ENCODE measurements at places on chromosomes 2 and 18. TPM values are rescaled to one million over a fixed set of nuclear protein-coding genes. Genes with fewer than 3 reads are reported as not detected.
A peak's percentile ranks its signal among the peaks of the same experiment; 100 is the strongest.

The PLEKHH2 gene
- total RNA-seq: 37.4 TPM

The NAT8 gene
- total RNA-seq: not detected

The FAM237A gene
- total RNA-seq: not detected

The FAHD2B gene
- 26.1 TPM for total RNA-seq

The ATP6V1C2 gene
- not detected for total RNA-seq

The TMEM131 gene
- total RNA-seq: 46.4 TPM

The LRP2 gene
- not detected for total RNA-seq

The CDH19 gene
- 51.1 TPM for total RNA-seq

The CAPN13 gene
- not detected for total RNA-seq

The SP140L gene
- total RNA-seq: 6.1 TPM

DNA sequence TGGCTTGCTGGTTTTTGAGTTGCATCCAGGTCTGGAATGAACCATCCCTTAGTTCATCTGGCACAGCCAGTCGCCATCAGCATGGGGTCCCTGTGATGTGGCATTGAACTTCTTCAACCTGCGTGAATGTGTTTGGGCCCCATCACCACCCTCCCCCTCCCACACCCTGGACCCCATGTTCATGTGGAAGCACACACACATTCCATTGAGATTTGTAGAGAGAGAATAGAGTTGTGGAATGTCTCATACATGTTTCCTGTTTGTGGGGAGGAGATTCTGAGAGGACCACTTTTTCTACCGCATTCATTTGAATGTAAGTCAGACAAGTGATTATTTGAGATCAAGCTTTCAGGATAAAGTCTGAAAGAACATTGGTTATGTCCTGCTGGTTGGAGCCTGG is 117.6 kb upstream of the EML6 start:
- ATAC-seq: no peak

DNA sequence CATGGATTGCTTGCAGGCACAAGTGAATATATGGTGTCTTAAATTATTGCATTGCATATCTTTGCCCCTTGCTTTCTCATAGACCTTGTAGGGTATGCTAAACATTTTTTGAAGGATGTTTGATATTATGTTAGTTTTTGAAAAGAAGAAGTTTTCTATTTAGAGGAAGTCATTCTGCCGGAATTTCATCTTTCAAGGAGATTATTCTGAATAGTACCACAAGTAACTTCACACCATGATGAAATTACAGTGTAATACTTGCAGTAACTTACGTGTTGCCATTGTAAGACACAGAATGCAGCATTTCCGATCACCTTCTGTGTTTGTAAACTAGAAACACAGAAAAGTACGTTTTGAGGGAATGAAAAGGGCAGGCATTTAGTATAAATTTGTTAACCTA is 71.9 kb downstream of the ACVR2A start:
- ATAC-seq: no peak

- no peak for ATAC-seq
Observed at GRCh38 chr18:70523035-70523791, 234.4 kb downstream of the SOCS6 start.

DNA sequence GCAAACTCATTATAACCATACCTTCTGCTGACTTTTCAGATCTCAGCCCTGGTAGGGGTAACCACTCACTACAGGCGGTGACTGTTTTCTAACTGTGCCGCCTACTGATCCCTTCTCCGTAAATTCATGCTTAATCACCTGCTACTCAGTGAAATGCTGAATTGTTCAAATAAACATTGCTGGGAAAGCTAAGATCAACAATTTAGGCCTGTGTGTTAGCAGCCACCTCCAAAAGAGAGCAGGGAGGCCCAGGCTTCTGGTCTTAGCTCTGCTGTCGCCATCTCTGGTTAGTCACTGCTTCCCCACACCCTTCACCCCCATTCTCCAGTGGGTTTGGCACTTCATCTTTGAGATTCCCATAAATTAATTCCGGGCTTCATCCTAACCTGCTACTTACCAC is 21.8 kb upstream of the NT5C1B start:
- no peak for ATAC-seq

DNA sequence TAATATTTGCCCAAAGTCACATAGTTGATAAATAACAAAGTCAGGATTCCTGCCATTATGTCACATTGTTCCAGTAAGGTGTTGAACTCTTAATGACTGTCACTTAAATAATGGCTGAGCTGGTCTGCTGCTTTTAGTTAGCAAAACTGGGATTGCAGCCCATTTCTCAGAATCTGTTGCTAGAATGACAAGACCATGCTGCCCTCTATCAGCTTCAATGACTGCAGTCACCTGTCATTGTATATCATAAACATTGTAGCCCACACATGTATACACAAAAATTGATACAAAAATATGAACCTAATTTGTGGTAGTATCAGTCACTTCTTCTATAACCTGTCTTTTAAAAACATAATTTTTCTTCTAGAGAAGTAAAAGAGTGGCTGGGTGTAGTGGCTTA is 121.1 kb downstream of the FAM161A start:
- no peak for ATAC-seq

DNA sequence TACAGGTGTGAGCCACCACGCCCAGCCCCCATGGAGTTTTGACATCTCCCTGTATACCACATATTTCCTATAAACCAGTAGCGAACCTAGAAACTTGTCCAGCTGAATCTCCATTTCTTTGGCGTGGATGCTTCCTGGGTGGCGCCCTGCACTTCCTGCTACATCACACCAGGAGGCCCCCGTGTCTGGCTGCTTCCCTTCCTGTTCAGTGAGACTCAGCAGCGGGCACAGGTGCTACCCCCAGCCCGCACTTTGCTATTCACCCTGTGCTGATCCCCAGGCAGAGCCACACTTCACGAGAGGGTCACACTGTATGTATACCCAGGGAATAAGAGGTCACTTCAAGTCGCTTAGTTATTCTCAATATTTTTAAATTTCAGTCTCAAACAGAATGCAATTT is 35.0 kb downstream of the CYP27C1 start:
- ATAC-seq: no peak

GRCh38 chr2:74694281-74694680 is 40.2 kb downstream of the SEMA4F start:
- ATAC-seq: no peak

- ATAC-seq: no peak
Observed at GRCh38 chr2:171187177-171187576, 26.5 kb upstream of the TLK1 start.

- no peak for ATAC-seq
Observed at GRCh38 chr2:158478237-158478636, 21.5 kb downstream of the PKP4 start.

DNA sequence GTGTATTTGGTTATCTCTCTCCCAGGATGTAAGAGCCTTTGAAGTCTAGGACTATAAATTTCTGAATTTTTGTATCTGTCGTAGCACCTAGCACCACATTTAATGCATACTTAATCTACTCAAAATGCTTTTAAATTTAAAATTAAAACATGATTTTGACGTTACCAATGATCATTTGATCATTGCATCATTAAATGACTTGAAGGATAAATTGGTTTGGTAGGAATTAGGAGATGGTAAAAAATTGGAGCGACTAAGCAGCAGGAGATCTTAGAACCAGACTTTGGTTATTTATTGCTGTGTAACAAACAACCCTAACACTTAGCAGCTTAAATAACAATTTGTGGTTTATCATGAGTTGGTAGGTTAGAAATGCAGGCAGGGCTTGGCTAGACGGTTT is 84.9 kb downstream of the MYO3B start:
- ATAC-seq: no peak

DNA sequence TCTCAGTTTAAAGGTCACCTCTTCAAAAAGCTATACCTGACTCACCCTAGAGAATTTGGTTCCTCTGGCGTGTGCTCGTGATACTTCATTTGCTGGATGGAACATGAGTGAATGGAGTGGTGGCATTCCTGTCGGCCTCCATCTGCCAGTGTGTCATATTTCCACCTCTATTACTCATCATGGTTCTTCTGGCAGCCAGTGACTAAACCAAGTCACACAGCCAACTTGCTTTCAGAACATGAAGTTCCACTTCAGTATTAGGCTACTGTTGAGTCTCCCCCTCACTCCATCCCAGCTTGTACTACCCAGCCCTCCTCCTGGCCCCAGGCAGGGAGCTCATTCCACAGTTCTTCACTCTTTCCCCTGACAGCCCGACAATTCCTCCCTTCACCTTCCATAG is 169.8 kb downstream of the MREG start:
- ATAC-seq: peak; percentile 85

DNA sequence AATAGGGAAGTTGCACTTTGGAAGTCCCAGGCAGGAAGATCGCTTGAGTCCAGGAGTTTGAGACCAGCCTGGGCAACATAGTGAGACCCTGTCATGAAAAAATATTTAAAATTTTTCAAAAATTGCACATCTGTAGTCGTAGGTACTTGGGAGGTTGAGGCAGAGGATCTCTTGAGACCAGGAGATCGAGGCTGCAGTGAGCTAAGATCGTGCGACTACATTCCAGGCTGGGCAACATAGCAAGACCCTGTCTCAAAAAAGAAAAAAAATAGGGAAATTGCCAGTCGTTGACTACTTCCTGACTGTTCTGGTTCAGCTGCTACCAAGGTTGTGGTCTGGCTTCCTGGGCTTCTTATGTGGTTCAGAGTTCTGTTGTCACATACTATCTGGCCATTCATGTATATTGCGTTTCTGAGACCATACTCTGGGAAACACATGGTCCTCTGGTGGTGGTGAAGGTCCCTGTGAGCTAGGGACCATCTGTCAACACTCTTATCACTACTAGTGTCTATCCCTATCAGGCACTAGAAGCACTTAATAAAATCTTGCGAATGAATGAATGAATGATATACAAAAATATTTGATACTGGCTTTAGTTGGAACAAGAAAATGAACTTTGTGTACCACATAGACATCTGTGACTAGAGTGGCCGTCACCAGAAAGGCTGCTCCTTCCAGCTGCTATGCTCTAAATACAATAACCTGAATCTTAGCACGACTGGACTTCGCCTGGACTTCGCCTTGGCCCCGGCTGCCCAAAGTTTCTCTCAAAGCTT is 861 bp upstream of the KLHL23 start:
- ATAC-seq: no peak

- no peak for ATAC-seq
Observed at GRCh38 chr2:191756761-191757160, 78.8 kb downstream of the NABP1 start.

DNA sequence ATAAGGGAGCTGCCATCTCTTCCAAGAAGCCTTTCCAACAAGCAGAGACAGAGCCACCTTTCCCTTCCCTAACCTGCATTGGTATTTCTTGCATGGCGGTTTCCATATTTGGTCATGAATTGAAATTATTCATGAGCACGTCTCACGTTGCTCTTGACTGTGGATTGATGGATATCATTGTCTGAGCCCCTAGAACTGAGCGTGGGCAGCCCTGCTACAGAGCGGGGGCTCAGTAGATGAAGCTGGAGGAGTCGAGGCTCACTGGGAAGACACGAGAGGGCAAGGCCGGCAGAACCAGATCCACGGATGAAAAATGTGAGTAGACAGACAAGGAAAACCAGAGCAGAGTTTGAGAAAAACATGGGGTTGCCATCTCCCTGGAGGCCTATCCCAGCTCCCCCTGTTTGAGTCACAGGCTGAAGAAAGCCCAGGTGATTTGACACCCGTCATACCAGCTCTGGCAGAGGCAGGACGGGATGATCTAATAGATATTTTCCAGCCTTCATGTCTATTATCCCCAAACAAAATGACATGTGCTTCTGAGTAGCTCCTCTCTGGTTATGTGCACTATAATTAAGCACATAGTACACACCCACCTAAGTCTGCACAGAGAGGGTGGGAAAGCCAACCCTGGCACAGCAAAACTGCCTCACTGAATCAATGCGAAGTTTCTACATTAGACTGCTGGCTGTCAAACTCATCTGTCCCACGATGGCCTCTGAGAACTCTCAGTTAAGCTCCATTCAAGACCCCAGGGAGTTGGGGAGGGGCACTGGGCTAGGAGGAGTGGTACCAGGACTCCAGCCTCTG is 363.5 kb upstream of the KLHL29 start:
- ATAC-seq: no peak

- ATAC-seq: no peak
Observed at GRCh38 chr2:121089166-121089510, 195.9 kb downstream of the TFCP2L1 start.

DNA sequence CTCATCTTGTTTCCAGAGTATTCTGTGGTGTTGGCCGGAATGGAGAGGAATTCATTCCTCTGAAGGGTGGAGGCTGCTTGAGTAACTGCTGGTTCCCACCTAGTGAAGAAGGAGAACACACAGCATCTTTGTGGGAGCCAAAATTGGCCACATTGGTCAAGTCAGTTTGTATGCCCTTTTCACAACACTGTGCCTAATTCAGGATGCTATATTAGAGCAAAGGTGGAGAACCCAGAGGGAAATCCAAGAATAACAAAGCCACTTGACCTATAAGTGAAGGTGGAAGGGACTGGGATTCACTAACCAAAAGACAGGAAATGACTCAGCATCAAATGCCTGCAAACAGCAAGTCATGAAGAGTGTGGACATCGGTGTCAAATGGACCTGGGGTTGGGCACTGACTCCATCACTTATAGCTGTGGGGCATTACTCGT is 27.3 kb upstream of the MLPH start:
- ATAC-seq: no peak

DNA sequence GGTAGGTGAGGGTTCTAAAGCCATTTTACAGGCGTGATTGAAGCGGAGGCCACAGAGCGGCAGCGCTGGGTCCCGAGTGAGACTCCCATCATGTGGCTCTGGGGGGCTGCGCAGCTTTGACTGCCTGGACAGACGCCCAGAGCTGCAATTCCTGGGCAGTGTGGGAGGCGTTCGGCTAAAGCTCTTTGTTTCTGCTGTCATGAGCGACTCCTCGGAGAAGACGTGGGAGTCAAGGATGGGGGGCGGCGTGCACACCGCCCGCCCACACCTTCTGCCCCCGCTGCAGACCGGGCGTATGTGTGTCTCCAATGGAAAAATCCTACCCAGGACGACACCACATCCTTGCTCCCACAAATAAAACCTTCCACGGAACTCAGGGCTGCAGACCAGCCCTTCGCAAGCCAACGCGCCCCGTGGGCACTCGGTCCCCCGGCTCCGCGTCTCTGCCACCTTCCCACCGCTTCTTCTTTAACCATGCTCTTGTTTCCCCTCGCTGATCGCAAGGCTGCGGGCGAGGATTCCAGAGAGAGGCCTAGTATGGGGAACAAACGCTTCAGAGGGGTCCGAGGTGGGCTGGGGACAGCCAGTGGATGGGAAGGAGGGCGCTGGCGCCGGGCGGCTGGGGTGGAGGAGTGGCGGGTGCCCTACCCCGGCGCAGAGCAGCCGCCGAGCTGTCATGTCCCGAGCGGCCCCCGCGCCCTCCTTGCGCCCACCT is 680 bp upstream of the LBH start:
- no peak for ATAC-seq

GRCh38 chr18:55479656-55480420 is 108.2 kb downstream of the TCF4 start:
- ATAC-seq: no peak

GRCh38 chr2:129281791-129282530 is 697.5 kb upstream of the RAB6C start:
- no peak for ATAC-seq

- no peak for ATAC-seq
Observed at GRCh38 chr2:119249855-119250717, 26.5 kb downstream of the STEAP3 start.
